ENCODE measurements at places on chromosomes 12 and 14.

DNA sequence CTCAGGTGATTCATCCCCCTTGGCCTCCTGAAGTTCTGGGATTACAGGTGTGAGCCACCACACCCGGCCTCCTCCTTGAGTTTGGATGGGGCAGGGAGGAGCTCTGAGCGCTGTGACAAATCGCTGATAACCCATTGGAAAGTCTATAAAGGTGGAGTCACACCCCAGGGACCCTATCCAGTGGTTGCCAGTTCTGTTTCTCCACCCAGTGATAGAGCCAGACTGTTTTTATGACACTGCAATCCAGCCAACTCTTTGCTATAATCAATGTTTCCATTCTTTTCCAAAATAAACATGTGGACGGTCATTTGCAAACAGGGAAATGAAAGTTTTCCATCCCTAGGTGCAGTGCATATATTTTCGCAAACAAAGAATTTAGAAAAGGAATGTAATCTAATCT is 142.0 kb upstream of the PELI2 start:
- no peak for DNase-seq

GRCh38 chr14:57897144-57897748 is 31.4 kb upstream of the SLC35F4 start:
- DNase-seq = no peak

GRCh38 chr12:124863416-124864325 is at the start of gene SCARB1:
SCARB1 (minus strand) TSS chr12:124863864; CDS start chr12:124863720, 144 bp downstream.
- peak; percentile 87 for DNase-seq

- DNase-seq = no peak
These were observed 173.9 kb downstream of the GXYLT1 start for GRCh38 chr12:41970744-41971143.

- no peak for DNase-seq
These were observed 12.8 kb upstream of the NRDE2 start for GRCh38 chr14:90344331-90345238.

DNA sequence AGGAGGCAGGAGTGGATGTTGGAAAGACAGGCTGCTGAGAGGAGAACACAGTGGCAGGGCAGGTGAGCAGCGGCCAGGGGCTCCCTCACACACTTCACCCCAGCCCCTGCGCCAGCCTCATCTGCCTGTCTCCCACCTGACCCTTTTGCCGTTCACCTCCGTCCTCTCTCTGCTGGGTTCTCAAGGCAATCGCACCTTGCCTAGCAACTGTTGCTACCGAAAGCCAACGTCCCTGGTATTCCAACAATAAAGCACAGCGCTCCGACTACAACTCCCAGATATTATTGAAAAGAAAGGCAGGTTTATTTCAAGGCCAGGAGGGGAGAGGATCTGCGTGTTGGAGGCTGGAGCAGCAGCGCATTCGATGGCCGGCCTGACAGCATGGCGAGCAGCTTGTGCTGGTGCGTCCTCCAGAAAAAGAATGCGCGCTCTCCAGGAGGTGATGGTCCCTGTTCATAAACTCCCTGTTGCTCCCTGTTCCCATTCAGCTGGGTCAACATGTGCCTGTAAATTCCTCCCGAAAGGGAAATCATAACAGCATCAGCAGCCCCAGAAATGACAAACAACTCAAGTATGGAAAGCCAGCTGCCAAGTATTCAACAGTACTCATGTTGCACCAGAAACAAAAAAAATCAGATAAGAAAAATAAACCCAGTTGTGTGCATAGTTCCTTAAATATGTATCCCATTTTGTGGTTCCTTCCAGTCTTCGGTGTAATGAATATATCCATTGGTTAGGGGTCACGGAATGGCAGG is 153.0 kb upstream of the DIO3 start:
- no peak for DNase-seq

- peak; percentile 58 for DNase-seq
These were observed 65.0 kb downstream of the SETD3 start for GRCh38 chr14:99415496-99416281.

All from GDM1 (cell line).